Fibroblast of lung (primary cell): ENCODE measurements at places on chromosomes 11 and 22. TPM values are rescaled to one million over a fixed set of nuclear protein-coding genes. Genes with fewer than 3 reads are reported as not detected.

BRSK2 gene
- 0.26 and 0.33 TPM in 2 replicates for total RNA-seq

GRCh38 chr11:60130496-60130895 lies 42.0 kb downstream of the MS4A2 start:
- no peak for DNase-seq

GRCh38 chr11:13315517-13316432 lies 38.2 kb downstream of the BMAL1 start:
- DNase-seq, result no peak

DNA sequence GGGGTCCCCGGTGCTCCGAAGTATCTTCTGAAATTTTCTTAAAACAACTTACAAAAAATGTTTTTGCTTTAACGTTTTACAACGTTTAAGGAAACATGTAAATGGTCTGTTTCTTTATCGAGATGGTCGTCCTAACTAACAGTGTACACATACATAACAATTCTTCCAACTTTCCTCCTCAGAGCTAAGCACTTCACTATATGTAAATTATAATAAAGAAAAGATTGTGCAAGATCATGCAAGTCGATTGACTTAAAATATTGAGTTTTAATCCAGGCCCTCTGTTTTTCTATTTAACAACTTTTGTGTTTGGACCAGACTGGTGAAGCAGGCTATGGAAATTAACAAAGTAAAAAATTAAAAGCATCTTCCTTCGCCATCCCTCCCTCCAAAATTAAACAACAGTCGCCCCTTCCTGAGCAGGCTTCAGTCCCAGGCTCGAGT lies 4.9 kb downstream of the ALX4 start:
- no peak for DNase-seq

DNA sequence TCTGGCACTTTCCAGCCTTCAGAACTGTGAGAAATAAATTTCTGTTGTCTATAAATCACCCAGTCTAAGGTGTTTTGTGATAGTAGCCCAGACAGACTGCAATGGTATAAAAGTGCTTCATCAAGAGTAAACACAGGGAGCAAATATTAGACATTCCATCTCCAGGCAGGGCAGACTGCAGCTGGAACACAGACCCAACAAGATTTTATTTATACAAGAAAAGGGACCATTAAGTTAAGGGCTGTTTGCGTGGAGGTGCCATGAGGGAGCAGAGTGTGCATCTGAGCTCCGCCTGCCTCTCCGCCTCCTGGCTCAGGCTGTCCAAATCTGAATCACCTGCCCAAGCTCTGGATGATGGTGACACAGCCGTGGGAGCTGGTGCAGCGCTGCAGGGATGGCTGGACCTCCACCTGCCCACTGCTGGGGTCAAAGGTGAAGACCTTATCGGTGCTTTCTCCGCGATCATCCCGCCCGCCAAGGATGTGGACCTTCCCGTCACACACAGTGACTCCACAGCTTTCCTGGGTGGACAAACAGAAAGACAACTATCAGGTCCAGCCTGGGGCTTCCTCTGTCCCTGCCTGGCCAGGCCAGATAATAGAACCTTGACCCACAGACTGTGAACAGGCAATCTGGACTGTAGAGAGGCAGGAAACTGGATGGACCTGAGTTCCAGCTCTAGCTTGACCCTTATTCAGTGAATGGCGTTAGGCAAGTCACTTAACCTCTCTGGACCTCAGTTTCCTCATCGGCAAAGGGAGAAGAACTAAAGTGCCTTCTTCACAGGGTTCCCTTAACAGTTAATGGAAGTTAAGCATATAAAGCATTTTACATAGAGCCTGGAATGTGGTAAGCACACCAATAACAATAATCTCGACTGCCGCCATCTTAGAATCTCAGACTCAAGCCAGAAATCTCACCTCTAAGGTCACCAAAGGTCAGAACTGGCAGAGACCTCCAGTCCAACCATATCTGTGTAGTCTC lies 10.5 kb downstream of the KLHL35 start:
- no peak for DNase-seq

DNA sequence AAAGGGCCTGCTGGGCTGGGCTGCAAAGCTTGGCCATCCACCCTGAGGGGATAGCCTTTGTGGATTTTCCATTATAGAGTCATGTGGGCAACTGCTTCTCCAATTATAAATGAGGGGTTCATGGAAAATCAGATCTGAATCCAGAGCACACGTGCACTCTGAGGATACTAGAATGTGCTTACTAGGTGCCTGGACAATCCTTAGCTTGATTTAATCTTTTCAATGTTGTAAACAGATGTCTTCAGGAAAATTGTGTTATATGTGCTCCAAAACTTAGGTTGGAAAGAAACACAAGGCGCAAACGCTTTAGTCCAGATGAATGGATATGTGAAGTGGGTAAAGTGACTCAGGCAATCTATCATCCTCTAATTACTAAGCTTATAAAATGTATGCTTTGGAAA lies 92.0 kb downstream of the SLC17A6 start:
- no peak for DNase-seq

- DNase-seq, result no peak
These were observed 7.8 kb downstream of the DSCAML1 start for GRCh38 chr11:117789241-117789640.
